ENCODE measurements at places on chromosomes 13 and 19.

- no peak for DNase-seq
These were observed 239.7 kb upstream of the HTR2A start for GRCh38 chr13:47136504-47136941.

GRCh38 chr19:55491546-55492360 lies 3.5 kb downstream of the SSC5D start:
- DNase-seq, result no peak

DNA sequence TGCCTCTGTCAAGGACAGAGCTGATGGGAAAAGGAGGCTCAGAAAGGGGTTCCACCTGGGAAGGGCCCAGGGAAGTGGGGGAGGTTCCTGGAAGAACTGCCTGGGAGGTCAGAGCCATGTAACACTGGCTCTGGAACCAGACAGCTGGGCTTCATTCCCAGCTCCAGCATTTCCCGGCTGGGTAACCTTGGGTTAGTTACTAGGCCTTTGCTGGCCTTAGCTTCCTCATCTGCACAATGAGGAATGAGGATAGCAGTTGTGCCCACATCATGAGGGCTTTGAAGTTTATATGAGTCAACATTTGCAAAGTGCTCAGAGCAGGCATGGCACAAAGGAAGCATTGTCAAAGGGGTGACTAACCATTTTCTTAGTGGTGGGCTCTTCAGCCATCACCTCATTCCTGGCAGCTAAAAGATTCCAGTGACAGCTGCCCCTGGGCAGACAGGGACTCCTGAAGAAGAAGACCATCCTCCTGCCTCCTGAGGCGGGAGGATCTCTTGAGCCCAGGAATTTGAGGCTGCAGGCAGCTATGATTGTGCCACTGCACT lies 1.7 kb upstream of the DNAJB1 start:
- DNase-seq, result peak; percentile 70

DNA sequence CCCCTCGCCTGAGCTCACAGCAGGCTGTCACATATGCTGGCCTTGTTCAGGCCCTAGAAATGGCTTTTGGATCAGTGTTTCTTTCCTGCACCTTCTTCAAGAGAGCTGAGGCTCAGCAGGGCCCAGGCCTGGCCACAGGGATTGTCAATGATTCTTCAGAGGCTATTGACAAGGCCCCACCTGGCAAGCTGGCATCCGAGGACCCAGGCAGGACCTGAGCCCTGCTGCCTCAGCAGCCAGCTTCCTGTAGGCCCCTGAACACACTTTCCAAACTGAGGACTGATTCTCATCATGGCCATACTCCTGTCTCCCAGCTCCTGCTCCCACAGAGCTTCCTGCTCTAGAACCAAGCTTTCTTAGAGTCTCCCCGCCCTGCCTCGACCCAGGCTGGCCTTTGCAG lies 136.8 kb downstream of the UQCRFS1 start:
- DNase-seq, result no peak

DNA sequence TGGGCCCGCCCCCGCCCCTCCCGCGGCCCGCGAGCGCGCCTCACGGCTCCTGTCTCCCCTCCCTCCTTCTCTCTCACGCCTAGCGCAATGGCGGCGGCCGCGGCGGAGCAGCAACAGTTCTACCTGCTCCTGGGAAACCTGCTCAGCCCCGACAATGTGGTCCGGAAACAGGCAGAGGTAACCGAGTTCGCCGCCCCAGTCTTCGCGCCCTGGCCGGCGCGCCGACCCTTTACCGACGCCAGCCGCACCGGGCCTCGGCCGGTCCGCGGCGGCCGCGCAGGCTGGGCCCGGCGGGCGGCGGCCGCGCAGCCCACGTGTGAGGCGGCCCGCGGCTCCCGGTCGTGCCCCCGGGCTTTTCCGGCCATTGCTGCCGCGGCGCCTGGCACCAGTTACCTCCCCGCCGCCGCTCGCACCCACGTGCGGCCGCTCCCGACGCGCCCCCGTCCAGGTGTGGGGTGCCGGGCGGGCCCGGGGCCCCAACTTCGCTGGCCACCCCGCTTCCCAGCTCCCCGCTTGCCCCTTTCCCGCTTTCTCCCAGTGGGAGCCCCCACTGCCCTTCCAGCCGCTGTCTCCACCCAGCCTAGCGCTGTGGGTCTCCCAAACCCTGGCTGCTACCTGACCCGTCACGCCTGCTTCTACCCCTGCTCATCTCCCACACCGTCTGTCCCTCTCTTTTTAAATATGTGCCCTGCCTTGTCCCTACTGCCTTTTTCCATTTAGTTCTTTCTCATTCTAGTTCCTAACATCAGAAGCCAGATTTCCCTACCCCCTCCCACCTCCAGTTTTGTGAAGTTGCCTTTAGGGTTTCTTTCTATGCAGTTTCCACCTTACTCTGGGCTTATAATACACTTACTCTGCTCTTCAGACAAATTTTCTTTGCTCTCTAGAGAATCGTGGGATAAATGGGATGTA lies 23.4 kb downstream of the IPO5 start:
- DNase-seq, result peak; percentile 67

DNA sequence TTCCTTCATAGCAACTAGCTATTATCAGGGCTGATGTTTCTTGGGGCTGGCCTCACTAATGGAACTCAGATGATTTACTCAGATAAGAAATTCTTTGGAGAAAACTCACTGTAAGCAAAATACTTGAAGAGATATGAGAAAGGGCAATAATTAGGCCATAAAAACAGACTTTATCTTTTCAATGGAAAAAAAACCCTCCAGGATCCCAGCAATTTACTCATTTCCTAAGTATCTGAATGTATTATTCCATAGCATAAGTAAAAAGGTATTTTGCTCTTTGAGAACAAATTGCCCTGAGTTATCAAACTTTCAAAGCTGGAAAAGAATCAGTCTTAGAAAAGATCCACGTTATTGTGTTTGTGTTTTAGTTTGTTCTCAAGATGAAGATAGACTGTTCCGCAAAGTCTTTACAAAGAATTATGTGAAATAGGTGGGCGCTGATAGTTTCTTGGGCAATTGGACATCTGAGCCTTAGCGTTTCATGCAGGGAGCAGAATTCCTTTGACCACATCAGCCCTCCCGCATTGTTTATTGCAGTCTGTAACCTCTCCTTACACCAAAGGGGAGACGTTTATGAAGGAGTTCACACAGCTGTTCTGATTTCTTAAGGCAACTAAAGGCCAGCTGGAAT lies 29.1 kb upstream of the CSNK1A1L start:
- no peak for DNase-seq

DNA sequence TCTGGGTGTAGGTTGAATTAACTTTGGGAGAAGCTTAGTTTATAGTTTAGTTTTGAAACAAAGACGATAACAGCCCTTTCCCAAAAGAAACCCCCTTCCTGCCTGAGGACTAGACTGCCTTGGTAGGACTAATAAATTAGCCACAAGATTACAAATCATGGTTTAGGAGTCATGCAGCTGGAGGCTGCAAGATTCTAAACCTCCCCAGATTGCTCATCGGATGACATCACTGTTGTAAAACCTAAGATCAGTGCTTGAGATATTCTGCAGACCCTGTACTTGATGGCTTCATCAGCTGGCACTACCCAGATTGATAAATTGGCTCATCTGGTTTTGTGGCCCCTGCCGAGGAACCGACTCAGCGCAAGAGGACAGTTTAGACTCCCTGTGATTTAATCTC lies 35.9 kb upstream of the MPHOSPH8 start:
- DNase-seq, result no peak

GRCh38 chr13:59747529-59747928 lies 416.2 kb downstream of the DIAPH3 start:
- no peak for DNase-seq

DNA sequence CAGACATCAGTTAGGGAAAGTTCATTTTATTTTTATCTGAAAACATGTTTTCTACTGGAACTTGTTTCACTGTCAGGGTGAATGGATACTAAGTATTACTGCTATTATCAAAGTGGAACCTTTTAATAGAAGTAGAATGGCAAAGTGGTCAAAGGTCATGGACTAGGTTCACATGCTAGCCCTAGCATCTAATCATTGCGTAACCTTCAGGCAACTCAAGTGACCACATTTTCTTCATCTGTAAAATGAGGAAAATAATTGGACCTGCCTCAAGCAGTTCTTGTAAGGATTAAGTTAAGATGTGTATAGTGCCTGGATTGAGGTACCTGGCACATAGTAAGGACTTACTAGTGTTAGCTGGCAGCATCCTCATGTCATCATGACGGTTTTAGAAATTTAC lies 5.0 kb downstream of the ZFP28 start:
- no peak for DNase-seq

DNA sequence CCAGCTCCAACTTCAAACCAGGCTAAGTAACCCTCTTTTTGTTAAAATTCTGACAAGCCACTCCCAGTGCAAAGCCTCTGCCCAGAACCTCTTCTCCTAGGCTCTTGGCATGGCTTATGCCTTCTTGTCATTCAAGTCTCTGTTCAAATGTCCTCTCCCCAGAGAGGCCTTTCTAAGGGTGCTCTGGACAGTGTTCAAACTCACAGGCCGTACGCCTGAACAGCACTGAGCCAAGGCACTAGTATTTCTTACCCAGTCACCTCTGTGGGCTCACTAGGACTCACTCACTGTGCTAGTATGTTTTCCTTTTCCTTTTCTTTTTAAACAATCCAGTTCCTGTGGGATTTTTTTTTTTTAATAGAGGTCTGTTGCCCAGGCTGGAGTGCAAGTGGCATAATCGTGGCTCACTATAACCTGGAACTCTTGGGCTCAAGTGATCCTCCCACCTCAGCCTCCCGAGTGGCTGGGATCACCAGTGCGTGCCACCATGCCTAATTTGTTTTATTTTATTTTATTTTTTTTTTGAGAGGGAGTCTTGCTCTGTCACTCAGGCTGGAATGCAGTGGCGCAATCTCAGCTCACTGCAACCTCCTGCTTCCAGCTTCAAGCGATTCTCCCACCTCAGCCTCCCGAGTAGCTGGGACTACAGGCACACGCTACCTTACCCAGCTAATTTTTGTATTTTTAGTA lies 2.3 kb upstream of the ASF1B start:
- DNase-seq, result no peak

DNA sequence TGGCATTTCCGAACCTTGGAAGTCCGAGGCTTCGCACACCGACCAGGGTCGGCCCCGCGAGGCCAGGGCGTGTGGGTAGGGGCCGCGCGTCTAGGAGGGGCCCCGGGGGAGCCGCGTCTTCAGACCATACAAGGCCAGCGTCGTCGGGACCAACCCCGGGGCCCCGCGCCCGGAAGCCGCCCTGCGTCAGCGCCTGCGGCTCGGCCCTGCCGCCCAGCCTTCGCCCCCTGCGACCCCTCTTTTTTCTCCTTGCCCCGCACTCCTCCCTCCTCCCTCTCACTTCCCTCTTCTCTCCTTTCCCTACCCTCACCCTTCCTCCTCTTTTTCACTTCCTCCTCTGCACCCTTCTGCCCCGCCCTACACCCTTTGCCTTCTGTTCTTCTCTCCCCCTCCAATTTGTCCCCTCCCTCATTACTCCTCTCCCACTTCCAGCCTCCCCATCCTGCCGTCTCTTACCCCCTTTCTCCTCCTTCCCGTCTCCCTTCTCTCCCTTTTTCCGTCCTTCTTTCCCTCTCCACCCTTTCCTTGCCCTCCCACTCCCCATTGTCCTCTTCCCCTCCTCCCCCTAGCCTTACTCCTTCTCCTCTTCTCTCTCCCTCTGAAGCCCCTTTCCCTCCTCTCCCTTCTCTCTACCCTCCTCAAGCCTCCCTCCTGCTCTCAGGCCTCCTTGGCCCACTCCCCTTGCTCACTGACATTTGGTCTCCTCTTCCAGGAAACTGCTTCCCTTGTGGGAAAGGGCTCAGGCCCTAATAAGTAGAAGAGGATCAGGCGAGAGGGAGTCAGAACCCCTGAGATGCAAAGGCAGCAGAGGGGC lies 2.2 kb upstream of the PLEKHG2 start:
- no peak for DNase-seq

- no peak for DNase-seq
These were observed 80.1 kb downstream of the GGACT start for GRCh38 chr13:100508455-100508854.

- no peak for DNase-seq
These were observed 41.2 kb downstream of the CARS2 start for GRCh38 chr13:110664673-110665072.

DNA sequence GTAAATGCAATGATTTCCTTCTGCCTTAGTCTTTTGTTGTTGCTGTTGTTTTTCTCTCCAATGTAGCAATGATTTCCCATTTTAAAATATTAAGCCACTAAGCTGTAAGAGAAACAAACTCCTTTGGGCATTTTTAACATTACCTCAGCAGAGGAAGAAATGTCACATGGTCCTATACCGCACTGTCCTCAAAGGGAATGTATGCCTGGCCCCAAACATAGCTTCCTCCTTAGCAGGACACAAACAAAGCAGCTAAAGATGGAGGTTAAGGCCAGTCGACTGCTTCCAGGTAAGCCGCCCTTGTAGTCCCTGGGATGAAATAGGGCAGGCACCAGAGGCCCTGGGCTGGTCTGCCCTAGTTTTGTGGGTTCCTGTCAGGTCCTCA lies 249.0 kb downstream of the TSHZ3 start:
- DNase-seq, result no peak

- no peak for DNase-seq
These were observed 2.0 kb downstream of the LRCH1 start for GRCh38 chr13:46554951-46555350.

DNA sequence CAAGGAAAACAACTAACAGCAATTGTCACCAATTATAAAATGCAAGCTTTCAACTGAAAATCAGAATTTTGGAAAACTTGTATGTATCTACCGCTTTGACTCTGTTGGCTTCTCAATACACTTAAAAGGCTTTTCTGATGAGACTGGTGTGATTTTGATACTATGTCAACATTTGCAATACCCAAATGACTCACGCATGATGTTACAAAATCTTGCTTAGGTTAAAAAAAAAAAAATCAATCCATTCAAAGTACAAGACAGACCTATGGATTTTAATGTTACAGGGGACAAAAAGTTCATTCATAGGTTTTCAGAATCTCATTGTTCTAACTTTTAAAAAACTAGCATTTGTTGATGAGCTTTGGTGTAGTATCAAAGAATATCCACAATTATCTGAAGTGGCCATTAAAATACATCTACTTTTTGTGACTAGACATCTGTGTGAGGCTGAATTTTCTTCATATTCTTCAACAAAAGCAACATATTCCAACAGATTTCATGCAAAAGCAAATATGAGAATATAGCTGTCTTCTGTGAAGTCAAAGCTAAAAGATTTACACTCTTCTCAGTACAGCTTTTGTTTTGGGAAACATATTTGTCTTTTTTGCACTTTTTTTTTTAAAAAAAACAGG lies 10.7 kb downstream of the ELF1 start:
- peak; percentile 16 for DNase-seq

- DNase-seq, result no peak
These were observed at the start of gene RAX2 for GRCh38 chr19:3771906-3772455. Gene RAX2 (minus strand): TSS chr19:3772228. CDS start chr19:3771742, 486 bp downstream.

- no peak for DNase-seq
These were observed 894.3 kb downstream of the UQCRFS1 start for GRCh38 chr19:28318469-28319179.

GRCh38 chr13:31930490-31930889 lies 101.1 kb upstream of the FRY start:
- no peak for DNase-seq

- no peak for DNase-seq
These were observed 2.1 kb upstream of the B9D2 start for GRCh38 chr19:41366089-41366488.

- no peak for DNase-seq
These were observed 3.7 kb upstream of the IRS2 start for GRCh38 chr13:109790086-109790485.
